ENCODE measurements at places on chromosomes 5 and 9.

GRCh38 chr9:114397848-114398605, 10.2 kb upstream of the AKNA start:
- peak; percentile 51 for DNase-seq

- no peak for DNase-seq
Observed at GRCh38 chr9:4994166-4994890, 9.3 kb downstream of the JAK2 start.

DNA sequence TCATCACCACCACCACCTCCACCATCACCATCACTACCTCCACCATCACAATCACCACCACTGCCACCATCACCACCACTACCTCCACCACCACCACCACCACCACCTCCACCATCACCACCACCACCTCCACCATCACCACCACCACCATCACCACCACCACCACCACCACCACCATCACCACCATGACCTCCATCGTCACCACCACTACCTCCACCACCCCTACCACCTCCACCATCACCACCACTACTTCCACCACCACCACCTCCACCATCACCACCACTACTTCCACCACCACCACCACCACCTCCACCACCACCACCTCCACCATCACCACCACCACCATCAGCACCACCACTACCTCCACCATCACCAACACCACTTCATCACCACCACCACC, 23.5 kb upstream of the ADCY2 start:
- DNase-seq, result no peak

- no peak for DNase-seq
Observed at GRCh38 chr5:154514331-154514730, 36.3 kb upstream of the HAND1 start.

- no peak for DNase-seq
Observed at GRCh38 chr9:98708933-98709911, at the start of gene GABBR2. Gene GABBR2, minus strand, starts transcription at chr9:98708935. Its CDS starts 198 bp downstream, at chr9:98708737.

DNA sequence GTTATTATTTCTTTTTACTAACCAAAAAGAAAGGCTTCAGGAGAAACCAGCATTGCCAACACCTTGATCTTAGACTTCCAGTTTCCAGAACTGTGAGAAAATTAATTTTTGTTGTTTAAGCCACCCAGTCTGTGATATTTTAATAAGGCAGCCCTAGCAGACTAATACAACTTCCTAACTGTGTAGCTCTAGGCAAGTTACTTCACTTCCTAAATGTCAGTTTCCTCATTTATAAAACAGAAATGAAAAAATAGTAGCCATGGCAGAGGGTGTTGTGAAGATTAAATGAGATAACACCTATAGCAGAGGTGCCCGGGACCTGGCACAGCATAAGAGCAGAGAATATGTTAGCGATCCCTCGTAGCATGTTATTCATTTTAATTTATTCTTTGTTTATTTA, 66.6 kb upstream of the HAND1 start:
- DNase-seq, result no peak

DNA sequence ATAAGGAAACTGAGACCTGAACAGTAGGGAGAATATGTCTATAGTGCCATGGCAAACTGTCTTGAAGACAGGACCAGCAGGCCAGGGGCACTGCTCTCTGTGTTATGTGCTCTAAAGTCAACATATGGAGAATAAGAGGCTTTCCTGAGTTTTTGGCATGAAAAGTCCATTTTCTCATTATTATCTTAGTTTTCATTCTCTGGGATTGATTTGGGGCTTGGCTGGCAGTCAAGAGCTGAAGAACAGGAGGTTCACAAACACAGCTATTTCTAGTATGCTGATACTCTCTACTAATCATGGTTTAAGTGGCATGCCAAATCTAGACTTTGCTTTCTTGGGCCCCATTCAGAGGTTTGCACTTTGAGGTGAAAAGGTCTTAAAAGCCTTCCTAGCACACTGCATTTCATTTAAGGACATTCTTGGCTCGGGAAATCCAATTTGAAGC, 404.4 kb downstream of the ZNF608 start:
- DNase-seq, result no peak

GRCh38 chr5:37437711-37438110, 58.6 kb downstream of the WDR70 start:
- no peak for DNase-seq

DNA sequence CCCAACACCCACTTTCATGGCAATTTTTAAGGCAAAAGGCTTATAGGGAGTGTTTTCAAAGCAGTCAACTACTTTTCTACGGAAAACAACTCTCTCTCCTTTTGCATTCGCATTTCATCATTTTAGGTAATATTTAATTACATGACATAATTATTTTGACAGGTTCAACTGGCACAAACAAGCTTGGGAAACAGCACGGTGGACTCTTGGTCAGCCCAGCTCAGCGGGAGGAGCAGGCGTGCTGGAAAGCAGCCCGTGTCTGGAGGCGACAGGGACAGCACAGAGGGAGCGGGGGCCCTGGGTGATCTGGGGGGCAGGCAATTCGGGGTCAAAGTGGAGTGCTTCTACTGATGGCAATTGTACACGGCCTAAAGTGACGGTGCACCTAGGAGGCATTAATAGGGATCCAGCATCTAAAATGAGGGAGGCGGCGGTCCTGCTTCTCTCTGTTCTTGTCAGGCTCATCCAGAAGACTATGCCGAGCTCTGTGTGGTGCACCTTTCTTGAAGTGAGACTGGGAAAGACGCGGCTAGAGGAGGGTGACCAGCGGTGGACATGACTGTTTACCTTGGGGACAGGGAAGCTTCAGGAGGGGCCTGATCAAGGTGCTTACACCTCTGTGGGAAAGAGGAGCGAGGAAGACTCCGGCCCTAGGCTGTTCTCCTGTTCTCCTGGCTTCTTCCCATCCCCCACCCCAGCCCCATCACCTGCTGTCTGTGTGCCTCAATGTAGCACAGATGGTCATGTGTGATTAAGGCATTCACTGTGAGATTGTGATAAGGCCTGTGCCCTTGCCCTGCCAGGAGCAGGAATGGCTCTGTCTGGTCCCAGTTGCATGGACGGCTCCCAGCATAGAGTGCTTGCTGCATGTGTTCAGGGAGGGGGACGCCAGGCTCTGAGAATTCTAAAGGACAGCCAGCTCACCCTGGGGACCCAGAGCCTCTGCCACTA, 3.4 kb downstream of the MYMK start:
- no peak for DNase-seq

DNA sequence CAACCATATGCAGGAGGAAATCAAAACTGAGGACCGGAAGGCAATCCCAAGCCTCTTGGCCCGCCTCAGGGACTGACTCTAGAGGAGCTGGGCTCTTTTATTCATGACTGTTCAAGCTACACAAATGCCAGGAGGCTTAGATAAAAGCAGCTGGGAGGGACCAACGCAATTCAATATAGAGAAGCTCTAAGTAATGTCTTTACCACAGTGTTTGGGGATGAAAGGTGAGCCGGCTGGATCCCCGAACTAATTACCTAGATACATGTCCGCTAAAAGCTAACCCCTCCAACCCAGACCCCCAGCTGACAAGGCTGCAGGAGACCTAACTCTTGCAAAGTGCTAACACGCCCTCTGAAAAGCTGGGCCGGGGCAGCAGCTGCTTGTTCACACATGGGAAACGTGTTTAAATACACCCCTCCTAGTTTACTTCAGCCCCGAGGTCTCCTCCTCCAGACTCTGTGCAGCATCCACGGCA, 67.5 kb downstream of the TLE1 start:
- DNase-seq, result no peak

DNA sequence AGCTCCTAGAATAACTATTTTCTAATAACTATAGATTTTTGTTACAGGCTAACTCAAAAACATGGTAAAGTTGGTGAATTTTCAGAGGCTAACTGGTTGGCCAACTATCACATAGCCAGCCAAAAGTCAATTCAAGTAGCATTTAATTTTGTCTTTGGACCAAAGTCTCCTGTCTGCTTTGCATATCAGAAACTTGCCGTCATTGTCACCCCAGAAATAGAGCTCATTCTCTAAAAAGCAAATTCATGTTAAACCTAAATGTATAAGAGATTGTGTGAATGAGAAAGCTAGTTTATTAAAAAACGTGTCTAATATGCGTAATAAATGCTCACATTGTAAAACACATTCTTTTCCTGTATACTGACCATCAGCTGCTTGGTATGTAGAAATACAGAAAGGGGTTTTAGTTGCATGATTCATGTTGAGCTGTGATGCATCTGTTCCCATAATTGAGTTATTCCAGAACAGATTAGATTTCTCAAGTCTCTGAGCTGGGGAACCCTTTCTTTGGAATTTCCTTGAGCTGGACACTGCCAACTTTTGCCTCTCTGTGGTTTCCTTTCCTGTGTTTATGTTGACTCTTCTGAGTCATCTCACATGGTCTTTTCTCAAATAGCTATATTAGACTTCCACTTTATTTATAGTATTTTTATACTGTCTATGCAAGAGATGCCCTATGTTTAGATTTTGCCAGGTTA, 7.3 kb downstream of the SRFBP1 start:
- DNase-seq, result peak; percentile 96

GRCh38 chr5:111731638-111732037, 25.4 kb downstream of the NREP start:
- no peak for DNase-seq

GRCh38 chr5:98905857-98906688, 22.7 kb downstream of the CHD1 start:
- DNase-seq, result no peak

All from AG09309 (cell line).